Myocyte (in vitro differentiated cells): ENCODE measurements at places on chromosomes 11 and 22. TPM values are rescaled to one million over a fixed set of nuclear protein-coding genes. Genes with fewer than 3 reads are reported as not detected.
A peak's percentile ranks its signal among the peaks of the same experiment; 100 is the strongest.

DNA sequence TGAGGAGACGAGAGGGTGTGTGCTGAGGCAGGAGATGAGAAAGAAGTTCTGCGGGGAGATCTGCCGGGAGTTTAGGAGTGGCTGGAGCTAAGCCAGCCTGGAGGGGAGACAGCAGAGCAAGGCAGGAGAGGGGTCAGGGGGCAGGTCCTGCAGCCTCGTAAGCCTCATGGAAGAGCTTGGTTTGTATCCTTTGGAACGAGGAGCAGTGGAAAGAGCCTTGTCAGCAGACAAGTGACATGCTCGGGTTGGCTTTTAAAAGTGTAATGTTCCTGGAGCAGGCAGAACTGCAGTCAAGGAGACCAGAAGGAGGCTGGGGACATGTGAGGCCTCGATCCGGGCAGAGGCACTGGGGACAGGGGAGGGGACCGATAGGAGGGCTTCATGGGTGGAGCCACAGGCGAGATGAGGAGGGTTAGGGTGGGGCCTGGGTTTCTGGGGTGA lies 21.4 kb upstream of the TUB start:
- no peak for DNase-seq

The KIRREL3 gene
- total RNA-seq, result 1.6 and 2.1 TPM in 2 replicates

DNA sequence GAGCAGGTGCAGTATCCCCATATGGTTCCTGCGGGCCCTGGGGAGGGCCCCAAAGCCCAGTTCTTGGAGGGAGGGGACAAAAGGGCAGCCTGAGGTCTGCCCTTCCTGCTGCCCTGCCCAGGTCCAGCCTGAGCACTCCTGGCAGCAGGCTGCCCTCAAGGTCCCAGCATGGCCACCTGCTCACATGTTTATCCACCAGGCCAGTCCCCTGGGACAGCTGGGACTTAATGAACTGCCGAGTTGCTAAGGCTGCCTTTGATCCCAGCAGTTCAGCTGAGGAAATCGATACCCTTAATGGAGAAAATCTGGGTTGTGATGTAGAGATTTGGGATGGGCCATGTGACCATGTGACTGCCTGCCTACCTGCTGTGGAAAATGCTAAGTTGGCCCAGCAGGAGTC lies 146.2 kb downstream of the TRIM29 start:
- peak; percentile 20 for DNase-seq

GRCh38 chr22:44634426-44635321 lies 67.3 kb upstream of the PRR5 start:
- no peak for DNase-seq

- DNase-seq, result no peak
Observed at GRCh38 chr11:69462106-69462951, 19.1 kb upstream of the LINC01488 start.

The PRG3 gene
- total RNA-seq, result not detected in 2 replicates

The FANCF gene
- 4.2 and 5.6 TPM in 2 replicates for total RNA-seq
